ENCODE measurements at places on chromosomes 6 and 20. TPM values are rescaled to one million over a fixed set of nuclear protein-coding genes. Genes with fewer than 3 reads are reported as not detected.

The MICA gene
- 0.32 TPM for polyA plus RNA-seq

The CLDN20 gene
- polyA plus RNA-seq: not detected

The PRND gene
- polyA plus RNA-seq: not detected

The RAE1 gene
- 24.6 TPM for polyA plus RNA-seq

The KCNK16 gene
- polyA plus RNA-seq: not detected

The DCDC2 gene
- polyA plus RNA-seq: 0.40 TPM
